Suppressor macrophage treated with lipopolysaccharide for 4 hours (primary cell): ENCODE measurements at places on chromosomes 5 and 9.

DNA sequence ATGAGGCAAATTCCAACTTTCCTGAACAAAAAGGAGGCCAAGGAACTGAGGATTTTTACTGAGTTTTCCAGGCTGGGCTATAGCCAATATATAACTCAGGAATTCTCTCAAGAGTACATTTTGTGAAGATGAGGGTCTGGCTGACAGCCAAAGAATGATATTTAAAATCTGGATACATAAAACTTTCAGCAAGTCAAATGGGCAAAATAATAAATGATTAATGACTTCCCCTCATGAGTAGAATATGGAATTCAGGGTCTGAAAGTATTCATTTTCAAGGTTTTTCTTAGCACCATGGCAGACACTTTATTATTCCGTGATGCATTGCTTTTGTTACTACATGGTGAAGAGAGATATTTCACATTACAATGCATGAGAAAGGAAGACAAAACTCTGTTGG, 7.8 kb downstream of the FAM81B start:
- no peak for DNase-seq

GRCh38 chr5:54867310-54867944, 118.0 kb downstream of the ESM1 start:
- peak; percentile 86 for DNase-seq

- peak; percentile 66 for DNase-seq
Measured at GRCh38 chr9:76302947-76303550, 91.2 kb downstream of the RFK start.

DNA sequence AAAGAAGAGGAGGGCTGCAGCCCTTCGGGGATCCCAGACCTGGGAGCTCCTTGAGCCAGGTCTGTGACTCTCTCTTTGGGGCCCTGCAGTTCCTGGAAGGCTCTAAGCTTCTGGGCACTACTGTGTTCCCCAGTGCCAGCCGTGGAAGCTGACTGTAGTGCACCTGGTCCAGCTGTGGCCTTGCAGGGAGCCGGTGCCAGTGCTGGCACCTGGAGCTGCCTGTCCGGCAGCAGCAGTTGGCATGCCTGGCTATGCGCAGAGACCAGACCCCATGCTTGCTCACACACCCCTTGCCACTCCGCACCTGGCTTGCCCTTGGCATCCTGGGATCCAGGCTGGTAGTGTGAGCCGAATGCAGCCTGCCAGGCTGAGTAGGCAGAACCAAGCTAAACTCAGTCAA, 91.0 kb upstream of the PUM3 start:
- DNase-seq: no peak

DNA sequence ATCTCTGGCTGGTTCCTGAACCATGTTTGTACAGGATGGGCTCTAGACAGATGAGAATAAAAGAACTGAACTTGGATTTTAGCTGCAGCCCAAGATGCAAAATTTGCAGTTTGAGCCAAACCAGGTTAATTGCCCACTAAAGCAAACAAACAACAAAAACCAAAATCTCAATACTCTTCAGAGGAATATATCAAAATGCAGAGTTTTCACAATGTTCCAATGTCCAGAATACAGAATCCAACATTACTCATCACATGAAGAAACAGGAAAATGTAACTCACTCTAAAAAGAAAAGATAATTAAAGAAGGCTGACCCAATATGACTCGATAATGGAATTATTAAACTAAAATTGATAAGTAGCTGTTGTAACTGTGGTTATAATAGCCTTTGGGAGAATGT, 20.4 kb downstream of the FOXI1 start:
- no peak for DNase-seq

DNA sequence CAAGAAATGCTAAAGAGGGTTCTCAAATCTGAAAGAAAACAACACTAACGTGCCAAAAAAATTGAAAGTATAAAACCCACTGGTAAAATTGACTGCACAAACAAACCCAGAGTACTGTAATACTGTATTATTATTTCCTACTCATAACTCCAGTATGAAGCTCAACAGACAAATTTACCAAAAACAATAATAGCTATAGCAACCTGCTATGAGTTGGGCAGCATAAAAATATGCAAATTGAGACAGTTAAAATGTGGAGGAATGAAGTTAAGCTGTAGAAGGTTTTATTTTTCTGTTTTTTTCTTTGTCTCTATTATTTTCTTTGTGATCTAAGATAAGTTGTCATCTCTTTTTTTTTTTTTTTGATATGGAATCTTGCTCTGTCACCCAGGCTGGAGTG, 15.7 kb downstream of the KIF4B start:
- no peak for DNase-seq

GRCh38 chr5:39399135-39400036, 25.4 kb downstream of the DAB2 start:
- DNase-seq: peak; percentile 96

- DNase-seq: peak; percentile 87
Measured at GRCh38 chr9:121992571-121993212, 100.4 kb downstream of the TTLL11 start.

DNA sequence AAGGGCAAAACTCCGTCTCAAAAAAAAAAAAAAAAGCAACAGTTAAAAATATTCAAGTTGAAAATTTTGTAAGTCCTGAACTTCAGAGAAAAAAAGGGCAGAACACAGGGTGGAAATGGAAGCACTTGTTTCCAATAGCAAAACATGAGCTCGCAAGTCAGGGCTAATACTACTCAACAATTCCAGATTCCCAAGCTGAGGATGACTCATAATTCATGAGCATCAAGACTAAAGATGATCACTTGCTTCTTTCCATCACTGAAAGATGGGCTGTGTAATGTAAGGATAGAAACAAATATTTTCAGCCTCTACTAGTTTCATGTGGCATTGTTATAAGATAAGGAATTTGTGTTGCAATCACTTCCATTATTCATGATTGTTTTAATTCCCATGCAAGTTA, 33.5 kb upstream of the FST start:
- DNase-seq: no peak
